ENCODE measurements at places on chromosomes 16 and 17.

GRCh38 chr16:1545044-1546040, 11.9 kb downstream of the TMEM204 start:
- DNase-seq, result no peak

DNA sequence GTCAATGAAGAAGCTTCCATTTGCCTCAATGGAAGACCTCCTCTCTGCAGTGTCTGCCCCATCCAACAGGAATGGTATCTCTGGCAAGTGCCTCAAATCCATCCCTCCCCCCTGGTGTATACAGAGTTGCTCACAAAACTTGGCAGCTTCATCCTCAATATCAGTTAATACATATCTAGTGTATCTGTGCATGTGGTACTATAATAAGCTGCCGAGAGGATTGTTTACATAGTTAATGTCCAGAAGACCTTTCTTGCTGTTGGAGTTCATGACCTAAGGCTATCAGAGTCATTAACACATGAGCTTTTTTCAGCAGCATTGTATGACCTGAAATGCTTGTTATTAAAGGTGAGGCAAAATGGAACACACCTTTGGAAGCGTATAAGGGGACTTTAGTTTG, 14.0 kb upstream of the RASL10B start:
- no peak for DNase-seq

DNA sequence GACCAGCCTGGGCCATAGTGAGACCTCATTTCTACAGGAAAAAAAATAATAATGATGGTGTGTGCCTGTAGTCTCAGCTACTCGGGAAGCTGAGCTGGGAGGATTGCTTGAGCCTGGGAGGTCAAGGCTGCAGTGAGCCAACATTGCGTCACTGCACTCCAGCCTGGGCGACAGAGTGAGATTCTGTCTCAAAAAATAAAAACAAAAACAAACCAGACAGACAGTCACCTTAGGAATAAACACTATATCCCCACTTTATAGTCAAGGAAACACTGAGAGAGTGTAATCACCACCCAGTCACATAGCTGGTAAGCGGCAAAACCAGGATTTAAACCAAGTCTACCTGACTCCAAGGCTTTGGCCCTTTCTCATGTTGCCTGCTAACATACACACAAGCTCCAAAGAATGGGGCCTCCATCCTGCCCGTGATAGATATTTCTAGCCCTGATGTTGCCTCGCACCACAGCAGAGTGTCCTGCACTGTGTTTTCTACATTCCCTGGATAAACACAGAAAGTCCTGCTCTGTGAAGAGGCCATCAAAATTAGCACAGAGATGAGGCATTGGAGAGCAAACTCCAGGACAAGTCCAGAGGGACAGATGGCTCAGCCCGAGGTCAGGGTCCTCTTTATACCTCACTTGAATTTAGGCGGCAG, 66.1 kb upstream of the SMURF2 start:
- no peak for DNase-seq

DNA sequence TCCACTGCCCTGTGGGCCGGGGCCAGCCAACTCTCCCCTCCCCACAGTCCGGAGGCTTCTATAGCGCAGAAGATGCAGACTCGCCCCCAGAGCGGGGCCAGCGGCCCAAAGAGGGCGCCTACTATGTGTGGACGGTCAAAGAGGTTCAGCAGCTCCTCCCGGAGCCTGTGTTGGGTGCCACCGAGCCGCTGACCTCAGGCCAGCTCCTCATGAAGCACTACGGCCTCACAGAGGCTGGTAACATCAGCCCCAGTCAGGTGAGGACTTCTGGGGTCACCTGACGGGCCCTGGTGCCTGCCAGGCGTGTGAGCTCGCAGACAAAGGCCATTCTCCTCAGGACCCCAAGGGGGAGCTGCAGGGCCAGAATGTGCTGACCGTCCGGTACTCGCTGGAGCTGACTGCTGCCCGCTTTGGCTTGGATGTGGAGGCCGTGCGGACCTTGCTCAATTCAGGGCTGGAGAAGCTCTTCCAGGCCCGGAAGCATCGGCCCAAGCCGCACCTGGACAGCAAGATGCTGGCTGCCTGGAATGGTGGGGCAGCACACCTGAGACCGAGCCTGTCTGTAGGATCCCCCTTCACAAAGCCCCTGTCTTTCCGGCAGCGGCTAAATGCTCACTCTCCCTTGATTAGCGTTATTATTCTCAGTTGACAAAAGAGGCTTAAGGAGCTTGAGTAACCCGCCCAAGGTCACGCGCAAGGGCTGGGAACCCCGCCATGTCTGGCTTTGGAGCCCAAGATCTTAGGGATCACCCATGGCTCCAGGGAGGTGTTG, 3.9 kb downstream of the SPATA20 start:
- no peak for DNase-seq

DNA sequence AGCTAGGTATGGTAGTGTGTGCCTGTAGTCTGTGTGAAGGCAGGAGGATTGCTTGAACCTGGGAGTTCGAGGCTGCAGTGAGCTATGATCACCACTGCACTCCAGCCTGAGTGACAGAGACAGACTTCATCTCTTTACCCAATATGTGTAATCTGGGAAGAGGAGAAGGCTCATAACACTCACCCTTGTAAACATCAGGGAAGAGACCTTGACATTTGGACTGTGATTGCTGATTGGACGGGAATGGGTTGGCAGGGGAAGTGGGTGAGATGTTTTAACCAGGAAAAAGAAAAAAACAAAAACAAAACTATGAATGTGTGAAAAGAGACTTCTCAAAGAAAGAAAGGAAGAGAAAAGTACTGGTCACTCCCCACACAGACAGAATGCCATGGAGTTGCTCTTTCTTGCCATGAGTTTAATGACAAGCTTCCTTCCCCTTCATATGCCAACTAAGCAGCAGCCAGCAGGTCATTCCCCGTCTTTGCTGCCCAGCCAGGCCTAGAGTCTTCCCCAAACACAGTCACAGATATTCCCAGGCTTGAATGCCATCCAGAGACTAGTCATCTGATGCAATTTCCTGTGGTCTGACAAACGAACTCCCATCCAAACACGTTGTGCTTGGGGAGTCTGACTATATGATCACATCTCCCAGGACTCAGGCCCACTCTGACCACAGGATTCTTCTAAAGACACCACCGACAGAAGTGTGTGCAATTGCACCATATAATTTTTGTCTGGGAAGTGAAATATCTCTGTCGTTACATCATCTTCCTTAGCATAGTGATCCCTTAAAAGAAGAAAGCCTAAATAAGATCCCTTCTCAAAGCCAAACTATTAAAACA, 3.6 kb upstream of the XAF1 start:
- no peak for DNase-seq

GRCh38 chr17:6279659-6280058, 155.3 kb downstream of the AIPL1 start:
- no peak for DNase-seq

DNA sequence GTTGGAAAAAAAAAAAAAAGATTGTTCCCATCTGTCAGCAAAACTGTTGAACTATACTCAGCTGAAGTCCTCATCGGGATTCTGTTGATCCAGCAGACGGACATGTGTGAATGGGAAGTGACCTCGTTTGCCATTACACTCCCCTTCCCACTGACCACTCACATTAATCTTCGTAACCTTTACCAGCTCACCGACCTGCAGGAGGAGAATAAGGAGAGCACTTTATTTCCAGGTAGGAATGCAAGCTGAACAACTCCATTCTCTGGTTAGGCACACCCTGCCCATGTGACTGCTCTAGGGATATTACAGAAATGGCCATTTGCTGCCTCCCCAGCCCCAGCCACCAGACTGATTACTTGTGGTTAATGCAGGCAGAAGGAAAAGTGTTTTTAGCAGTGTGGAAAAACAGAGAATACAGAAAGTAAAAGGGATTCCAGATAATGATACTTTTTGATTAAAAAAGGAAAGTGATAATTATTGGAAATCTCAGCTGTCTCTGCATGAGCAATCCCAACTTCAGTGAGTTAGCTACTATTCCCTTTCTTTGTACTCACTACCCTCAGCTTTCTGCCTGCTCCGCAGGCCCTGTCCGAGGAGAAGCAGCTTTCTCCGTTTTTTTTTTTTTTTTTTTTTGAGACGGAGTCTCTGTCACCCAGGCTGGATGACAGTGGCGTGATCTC, 23.6 kb upstream of the YWHAE start:
- no peak for DNase-seq

GRCh38 chr16:79644971-79645667, 44.6 kb upstream of the MAF start:
- DNase-seq, result no peak

- no peak for DNase-seq
Measured at GRCh38 chr17:34620458-34620857, 41.1 kb downstream of the TMEM132E start.

DNA sequence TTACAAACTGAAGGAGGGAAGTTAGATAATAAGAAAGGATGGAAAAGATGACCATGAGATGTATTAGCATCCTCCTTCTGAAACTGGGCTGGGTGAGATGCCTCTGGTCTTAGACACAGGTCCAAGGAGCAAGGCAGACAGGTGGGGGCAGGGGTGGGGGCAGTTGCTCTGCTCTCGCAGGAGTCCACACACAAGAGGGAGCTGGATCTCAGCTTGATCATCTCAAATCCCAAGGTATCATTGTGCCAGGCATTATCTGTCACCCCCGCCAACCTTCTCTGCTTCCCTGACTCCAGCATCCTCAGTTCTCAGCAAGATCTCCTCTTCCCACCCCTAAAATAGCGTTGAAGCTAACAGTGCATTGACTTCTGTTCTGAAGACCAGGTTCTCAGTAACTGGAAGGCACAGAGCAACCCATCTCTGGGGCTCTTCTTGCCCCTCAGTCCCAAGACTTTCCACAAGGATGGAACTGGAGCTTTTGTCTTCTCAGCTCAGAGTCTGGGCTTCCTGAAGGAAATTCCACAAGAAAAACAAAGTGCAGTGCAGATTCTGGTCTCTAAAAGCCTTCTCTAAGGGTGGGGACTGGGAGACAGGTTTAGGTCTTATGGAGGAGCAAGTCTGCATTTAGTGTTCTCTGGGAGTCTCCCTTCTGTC, 1.6 kb downstream of the FLOT2 start:
- DNase-seq, result no peak

DNA sequence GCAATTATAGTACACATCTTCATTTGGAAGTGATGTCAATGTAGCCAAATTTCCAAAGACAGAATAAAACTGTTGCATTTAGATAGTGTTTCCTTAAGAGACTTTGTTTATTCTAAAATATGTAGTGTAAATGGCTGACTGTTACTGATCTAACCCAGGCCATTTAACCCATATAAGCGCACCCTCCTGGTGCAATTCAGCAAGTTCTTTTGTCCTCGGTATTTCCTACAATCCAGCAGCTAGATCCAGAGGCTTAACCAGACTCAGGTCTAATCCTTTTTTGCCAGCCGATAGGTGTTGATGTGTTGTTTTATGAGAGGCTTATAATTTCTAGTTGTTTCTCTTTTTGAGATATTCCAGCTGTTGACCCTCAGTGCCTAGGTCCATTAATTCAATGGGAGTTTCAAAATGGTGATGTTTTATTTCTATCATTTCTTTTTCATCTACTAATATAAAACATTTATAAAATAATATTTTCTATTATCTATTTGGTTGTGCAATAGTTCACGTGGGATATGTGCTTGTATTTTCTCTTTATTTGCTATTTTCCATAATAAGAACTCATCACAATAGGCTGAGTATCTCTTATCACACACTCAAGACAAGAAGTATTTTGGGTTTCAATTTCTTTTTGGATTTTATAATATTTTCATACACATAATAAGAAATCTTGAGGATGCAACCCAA, 14.5 kb downstream of the ABCA9 start:
- DNase-seq, result no peak

DNA sequence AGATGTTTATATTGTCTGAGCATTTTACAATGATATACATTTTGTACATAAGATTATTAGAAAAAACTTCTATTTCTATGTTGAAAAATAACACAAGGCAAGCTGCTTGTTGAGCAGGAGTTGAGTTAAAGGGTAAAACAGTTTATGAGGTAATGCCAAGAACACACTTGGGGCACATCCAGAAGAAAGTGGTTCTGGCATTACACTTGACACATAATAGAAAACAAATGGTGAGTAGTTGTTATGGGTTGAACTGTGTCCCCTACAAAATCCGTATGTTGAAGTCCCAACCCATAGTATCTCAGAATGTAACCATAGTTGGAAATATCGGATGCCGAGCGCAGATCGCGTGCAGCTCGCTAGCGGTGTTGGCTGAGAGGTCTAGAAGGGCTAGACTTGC, 354.3 kb upstream of the GOT2 start:
- no peak for DNase-seq

DNA sequence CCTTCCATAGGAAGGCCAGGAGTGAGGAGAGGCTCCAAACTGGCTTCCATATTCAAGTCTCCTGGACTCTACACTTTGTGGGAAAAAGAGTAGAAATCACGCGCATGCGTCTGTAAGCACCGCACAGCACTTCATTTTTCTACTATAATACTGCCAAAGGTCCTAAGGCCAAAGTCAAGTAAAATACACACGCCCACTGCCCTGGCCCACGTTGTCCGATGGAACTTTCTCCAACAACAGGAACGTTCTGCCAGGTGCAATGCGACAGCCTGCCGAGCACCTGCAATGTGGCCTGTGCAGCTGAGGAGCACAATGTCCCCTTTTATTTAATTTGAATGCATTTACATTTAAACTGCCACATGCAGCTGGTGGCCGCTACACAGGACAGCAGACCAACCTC, 23.5 kb downstream of the DNASE1 start:
- DNase-seq, result no peak

DNA sequence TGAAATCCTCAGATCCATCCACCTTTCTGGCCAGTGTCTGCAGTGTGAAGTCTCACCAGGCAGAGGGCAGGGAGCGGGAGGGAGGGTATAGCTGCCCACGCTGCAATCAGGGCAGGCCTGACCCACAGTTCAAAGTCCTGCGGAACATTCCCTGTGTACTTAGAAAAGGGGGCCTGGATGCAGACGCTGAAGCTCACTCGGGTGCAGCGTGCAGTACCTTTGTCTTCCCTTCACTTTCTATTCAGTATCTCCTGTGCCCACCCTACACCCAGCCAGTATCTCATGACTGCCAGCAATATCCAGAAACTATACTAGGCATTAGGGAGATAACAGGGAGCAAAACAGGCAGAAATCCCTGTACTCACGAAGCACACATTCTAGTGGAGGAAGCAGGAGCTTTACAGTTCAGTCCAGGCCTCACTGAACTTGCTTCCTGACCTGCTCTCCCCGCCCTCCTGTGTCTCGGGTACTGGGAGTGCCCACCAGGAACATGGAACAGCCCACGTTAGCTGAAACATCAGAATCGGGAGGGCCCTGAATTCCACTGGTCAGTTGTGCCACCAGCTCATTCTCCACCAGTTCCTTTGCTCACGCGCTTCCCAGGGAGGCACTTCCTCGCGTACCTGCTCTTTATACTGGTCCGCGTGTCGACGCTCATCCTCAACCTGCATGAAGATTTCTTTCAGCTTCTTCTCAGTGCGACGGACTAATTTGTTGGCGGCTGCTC, 42.2 kb downstream of the NDEL1 start:
- DNase-seq, result no peak

GRCh38 chr16:2008631-2009163, 924 bp downstream of the ZNF598 start:
- DNase-seq, result no peak

GRCh38 chr17:57294101-57294500, 37.8 kb downstream of the MSI2 start:
- no peak for DNase-seq

DNA sequence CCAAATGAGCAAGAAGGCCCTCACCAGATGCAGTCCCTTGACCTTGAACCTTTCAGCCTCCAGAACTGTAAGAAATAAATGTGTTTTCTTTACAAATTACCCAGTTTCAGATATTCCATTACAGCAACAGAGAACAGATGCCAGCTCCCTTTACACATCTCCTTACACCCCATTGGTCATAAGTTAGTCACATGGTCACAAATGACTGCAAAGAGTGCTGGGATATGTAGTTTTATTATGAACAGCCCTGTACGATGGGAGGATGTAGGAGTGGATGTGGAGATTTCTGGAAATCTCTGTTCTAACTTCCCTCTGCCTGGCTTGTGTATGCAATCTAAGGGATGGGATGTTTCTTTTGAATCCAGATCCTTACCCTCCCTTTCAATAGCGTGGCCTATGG, 13.3 kb upstream of the RPL38 start:
- DNase-seq, result no peak

Measured in CD4-positive, alpha-beta T cell treated with Interleukin-17A for 4 hours (primary cell).